ENCODE measurements at places on chromosomes 16 and 17.
A peak's percentile ranks its signal among the peaks of the same experiment; 100 is the strongest.

GRCh38 chr16:1379304-1380076, 27.8 kb downstream of the GNPTG start:
- peak; percentile 32 for DNase-seq

GRCh38 chr16:27717726-27718125, 167.8 kb downstream of the KATNIP start:
- DNase-seq: no peak

GRCh38 chr17:58317421-58318064, 11.1 kb downstream of the TSPOAP1 start:
- DNase-seq: no peak

- DNase-seq: no peak
Observed at GRCh38 chr17:4090898-4091297, 51.9 kb downstream of the ZZEF1 start.

- DNase-seq: no peak
Observed at GRCh38 chr16:29898804-29899515, 390 bp downstream of the SEZ6L2 start.

GRCh38 chr17:21689604-21690003, 2.7 kb upstream of the KCNJ18 start:
- peak; percentile 51 for DNase-seq

DNA sequence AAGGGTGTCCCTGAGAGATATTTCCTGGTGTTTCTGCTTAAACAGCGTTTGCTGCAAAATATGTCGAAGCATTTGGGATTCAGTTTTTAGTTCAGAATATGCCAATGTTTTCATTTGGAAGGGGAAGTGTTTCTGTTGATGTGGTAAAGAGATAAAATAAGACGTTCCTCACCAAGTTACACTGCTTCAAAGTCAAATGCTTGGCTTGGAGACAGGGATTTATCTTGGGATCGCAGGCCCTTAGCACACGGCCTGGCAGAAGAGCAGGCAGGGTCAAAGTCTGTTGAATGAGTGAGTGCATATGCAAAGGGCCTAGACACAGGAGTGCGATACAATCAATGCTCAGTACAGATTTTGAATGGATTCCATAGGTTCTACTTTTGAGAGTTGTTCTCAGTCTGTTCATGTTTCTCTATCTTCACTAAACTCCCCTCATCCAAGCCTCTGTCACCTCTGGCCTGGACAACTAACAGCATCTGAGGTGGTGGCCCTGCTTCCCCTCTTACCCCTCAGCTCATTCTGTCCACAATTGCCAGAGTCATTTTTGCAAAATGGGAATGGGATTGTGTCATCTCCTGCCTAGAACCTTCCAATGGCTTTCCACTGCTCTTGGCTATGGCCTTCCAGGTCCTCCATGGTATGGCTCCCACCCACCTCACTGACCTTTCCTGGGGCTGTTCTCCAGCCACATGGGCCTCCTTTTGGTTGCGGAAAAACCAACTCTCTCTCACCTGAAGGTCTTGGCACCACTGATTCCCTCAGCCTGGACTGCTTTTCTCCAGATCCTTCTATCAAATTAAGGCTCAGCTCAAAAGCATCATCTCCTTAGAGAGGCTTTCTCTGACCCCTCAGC, 3.2 kb downstream of the DEXI start:
- DNase-seq: no peak

DNA sequence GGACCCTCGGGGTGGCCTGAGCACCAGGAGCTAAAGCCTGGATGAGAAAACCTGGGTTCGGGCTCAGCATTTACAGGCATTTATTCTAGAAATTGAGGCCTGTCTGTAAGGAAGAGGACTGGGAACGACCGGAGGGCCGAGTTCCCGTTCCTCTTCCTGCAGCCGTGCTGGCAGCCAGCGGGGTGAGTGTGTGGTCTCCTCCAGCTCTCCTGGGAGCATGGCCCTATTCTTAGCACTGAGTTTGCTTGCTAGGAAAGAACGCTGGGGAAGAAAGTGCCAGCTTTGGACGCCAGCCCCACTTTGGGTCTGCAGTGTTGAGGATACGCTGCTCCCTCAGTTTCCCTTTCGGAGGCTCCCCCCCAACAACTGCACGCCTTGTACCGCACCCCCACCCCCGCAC, 49.6 kb downstream of the MGAT5B start:
- no peak for DNase-seq

DNA sequence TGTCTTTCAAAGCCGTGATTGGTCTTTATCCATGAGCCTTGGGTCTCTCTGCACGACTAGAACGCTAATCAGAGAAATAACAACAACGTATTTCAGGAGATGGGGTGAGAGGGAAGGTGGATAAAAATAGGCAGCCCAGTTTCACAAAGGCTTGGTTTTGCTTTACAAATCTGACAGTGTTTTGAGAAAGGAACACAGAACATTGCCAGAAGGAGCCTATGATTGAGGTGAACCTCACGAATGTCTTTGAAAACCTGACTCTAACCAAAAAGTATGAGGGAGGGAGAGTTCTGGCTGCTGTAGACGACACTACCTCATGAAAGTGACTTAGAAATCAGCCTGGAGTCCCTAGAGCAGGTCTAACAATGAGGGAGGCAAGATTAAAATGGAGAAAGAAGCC, 38.0 kb upstream of the NOL11 start:
- no peak for DNase-seq

All from muscle of back (tissue), 13 donors.